ENCODE measurements at places on chromosomes 5 and 9.

DNA sequence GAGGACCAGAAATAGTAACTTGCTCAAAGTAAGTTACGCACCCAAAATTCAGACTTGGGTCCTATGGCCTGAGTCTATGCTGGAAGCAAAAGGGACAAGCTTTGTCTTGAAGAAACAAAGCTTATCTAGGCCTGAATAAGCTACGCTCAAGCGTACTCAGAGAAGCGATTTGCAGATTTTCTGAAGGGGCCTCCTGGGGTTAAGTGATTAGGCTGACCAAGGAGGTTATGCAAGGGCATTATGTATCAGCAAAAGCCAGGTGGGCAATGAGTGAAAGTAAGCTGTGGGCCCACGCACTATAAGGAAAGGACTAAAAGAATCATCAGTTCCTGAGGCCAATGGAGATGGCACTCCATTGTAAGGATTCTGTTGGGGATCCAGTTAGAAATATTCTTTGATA lies 122.1 kb downstream of the SNX18 start:
- DNase-seq: no peak

GRCh38 chr5:119288379-119289033 lies 67.3 kb upstream of the TNFAIP8 start:
- no peak for DNase-seq

DNA sequence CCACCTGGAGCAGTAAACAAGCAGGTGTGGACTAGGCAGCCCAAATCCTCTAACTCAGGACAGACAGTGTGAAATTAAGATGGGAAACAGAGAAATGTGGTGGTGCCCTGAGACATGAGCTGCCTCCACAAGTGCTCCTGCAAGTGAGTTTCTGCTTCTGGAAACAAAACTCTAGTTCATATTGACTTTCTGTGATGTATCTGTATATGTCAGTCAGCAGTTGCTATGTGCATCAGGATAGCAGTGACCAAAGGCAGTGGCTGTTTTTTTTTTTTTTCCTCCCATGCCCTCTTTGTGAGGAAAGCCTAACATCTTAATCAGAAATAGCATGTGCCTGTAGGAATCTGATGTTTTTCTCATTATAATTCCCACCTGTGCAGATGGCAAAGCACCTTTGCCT lies 318.4 kb upstream of the SEMA6A start:
- DNase-seq: no peak

DNA sequence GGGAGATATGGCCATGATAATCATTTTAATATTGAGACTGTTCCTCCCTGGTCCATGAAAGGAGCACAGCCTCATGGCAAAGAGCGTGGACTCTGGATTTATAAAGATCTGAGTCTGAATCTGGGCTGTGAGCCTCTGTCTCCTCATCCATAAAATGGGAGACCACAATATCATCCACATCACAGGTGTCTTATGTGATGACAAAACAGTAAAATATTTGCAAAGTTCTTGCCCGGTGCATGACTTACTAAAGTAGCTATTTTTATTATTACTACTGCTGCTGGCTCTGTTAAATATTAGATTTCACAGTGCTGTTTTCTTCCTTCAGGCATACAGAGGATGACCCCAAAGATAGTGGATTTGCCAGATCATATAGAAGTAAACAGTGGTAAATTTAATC lies 74.1 kb downstream of the TEK start:
- no peak for DNase-seq

GRCh38 chr5:54309691-54310432 lies 511 bp downstream of the ARL15 start:
- no peak for DNase-seq

GRCh38 chr5:74767579-74767913 lies 497 bp downstream of the NSA2 start:
- no peak for DNase-seq

GRCh38 chr9:105319202-105319813 lies 74.9 kb downstream of the SLC44A1 start:
- no peak for DNase-seq

GRCh38 chr9:87656485-87656884 lies 69.4 kb upstream of the CTSL start:
- no peak for DNase-seq

- no peak for DNase-seq
These were observed 562.8 kb downstream of the PTPRD start for GRCh38 chr9:10050016-10050415.

- no peak for DNase-seq
These were observed 23.4 kb downstream of the AKNA start for GRCh38 chr9:114364134-114365041.

DNA sequence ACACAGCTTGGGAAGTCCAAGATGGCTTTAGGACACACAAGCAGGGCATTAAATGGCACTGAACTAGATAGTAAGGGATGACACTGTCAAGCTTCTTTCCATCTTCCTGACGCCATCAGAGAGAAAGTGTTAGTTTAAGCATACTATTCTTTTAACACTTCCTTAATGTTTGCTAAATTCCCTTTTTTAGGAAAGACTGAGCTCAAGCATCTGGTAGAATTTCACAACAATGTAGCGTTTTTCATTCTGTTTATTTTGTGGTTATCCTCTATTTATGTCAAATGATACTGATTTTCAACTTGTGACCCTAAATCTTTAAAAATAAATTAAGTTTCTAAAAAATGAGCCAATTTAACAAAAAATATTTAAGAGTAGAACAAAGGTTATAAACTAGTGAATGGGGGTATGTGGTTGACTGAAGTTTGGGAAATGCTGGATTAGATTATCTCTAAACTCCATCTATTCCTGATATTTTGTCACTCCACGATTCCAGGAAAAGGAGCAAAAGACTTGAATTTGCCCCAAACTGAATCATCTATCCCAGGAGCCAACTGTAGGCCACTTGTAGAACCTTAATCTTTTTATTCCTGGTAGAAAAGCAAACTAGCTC lies 147.4 kb upstream of the KLF9 start:
- no peak for DNase-seq

- DNase-seq: no peak
These were observed 565.4 kb downstream of the TLR4 start for GRCh38 chr9:118269623-118270022.

Measured in NCI-H1694 (cell line).